ENCODE measurements at places on chromosomes 12 and 14.

DNA sequence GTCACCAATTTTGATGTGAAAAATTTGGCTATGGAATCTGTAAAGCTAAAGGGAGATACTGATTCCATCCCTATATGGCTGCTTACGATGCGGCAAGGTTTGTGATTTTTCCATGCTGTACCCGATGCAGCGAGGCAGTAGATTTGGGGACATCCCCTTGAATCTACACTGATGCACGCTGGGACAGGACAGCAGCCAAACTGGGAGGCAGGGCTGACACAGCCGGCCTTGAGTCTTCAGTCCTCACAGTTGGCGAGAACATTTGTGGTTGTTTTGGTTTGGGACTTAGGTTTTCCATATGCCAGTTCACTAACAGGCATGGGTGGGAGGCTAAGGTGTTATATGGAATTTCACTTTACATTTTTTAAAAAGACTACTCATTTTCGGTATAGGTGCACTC lies 3.8 kb downstream of the GALNT16 start:
- DNase-seq, result no peak

DNA sequence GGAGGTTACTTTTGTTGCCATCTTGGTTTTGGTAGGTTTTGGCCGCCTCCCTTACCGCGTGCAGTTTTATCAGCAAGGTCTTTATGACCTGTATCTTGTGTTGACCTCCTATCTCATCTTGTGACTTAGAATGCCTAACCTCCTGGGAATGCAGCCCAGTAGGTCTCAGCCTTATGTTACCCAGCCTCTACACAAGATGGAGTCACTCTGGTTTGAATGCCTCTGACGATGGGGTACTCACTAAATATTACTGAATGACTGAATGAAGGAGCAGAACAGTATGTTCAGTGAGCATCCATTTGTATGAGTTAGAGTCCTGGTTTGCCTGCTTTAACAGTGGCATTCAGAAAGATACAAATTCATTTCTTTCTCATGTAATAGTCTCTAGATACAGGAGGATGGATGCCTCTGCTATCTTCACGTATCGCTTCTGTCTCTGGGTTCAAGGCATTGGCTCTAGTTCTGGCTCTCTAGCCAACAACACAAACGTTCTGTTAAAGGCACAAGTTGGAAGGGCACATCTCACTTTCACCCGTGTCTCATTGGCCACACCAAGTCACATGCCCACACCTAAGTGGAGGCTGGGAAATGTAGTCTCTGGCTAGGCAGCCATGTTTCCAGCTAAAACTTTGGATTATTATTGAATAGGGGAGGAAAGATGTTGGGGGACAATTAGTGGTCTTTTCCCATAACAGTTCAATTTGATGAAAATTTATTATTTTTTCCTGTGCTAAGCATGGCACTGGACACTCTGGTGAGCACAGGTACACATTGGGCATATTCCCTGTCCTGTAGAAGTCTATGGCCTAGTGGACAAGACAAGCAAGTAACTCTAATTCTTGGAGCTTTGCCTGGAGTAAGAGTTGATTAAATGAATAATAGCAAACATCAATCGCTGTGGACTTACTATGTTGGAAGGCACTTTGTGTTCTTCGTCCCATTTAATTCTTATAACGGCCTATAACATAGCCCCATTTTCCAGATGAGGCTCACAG lies 75.2 kb upstream of the RPH3A start:
- no peak for DNase-seq

DNA sequence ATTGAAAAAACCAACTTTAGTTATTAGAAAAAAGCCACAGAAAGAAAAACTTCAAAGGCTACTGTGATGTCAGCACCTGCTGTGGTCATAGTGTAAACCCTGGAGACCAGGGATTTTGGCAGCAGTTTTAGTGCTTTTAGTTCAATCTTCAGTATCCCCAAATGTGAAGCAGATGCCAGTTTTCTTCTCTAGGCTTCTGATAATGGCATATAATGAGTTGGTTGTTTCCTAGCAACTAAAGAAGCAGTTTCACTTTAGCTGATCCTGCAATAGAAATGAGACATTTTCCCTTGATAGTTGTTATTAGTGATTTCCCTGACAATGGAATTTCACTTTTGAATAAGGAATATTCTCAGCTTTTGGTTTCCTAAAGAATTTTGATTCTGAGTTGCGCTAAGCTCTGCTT lies 131.2 kb downstream of the NUBPL start:
- no peak for DNase-seq

GRCh38 chr12:127144770-127145169 lies 1122.2 kb upstream of the TMEM132C start:
- no peak for DNase-seq

- no peak for DNase-seq
Measured at GRCh38 chr12:103928682-103929045, 1.5 kb upstream of the HSP90B1 start.

Data from stimulated activated CD8-positive, alpha-beta memory T cell treated with anti-CD3 and anti-CD28 coated beads, Interleukin-4, amount 100 ng/mL, for 1 hour (primary cell).